ENCODE measurements at places on chromosomes 5 and 9.
A peak's percentile ranks its signal among the peaks of the same experiment; 100 is the strongest.

- no peak for DNase-seq
These were observed 179.0 kb upstream of the CD180 start for GRCh38 chr5:67375606-67376005.

GRCh38 chr9:112112519-112112918 is 62.6 kb downstream of the SUSD1 start:
- DNase-seq = no peak

- no peak for DNase-seq
These were observed 102.1 kb downstream of the TMEM174 start for GRCh38 chr5:73274881-73275663.

- no peak for DNase-seq
These were observed 302.4 kb downstream of the NR3C1 start for GRCh38 chr5:143101121-143101520.

DNA sequence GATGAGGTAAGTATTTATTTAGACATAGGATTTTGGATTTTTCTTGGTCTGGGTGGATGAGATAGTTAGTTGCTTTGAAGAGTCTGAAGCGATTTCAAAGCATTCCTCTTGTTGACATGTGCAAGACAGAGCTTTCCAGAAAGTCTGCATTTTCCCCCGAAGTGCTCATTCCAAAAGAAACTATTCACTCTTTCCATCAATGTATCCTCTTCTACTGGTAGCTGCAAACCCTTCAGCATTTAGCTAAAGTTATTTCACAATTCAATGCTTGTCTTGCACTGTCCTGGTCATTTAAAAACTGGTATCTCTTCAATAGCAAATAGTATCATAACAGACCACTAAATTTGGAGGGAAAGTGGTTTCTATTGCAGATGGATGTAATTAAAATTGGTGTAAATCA is 13.0 kb downstream of the NREP start:
- no peak for DNase-seq

DNA sequence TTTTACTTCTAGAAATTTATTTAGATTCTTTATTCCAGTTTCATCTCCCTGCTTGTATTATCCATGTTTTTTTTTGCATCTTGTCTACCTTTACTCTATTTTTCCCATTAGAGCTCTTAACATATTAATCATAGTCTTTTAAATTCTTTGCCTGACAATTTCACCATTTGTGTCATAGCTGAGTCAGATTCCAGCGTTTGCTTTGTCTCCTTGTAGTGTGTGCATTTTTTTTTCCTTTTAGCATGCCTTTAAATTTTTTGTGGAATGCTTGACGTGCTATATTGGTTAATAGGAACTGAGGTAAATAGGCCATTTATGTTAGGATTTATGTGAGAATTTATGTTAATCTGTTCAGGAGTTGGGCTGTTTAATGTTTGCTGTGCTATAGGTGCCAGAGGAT is 41.8 kb upstream of the NFIL3 start:
- no peak for DNase-seq

GRCh38 chr9:88536023-88536324 is 996 bp downstream of the NXNL2 start:
- no peak for DNase-seq

DNA sequence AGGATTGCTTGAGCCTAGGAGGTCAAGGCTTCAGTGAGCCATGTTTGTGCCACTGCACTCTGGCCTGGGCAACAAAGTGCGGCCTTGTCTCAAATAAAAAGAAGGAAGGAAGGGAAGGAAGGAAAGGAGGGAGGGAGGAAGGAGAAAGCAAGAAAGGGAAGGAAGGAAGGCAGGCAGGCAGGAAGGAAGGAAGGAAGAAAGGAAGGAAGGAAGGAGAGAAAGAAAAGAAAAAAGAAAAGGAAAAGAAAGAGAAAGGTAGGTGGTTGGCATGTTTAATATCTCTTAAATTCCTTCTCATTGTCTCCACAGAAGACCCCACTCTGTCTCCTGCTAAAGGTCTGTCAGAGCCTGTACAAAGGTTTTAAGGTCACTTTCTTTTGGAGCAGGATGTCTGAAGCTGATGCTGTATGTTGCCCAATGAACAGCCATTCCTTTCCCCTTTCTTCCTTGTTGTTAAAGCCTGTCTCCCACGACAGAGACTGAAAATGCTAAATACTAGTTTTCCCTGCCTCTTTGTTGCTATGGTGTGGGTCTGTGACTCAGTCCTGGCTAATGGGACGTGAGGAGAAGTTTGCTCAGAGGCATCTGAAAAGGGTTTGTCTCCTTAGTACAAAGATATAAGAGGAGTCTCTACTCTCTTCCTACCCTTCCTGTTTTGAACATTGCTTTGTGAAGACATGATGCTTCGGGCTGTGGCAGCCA is 213.3 kb downstream of the PCSK1 start:
- no peak for DNase-seq

DNA sequence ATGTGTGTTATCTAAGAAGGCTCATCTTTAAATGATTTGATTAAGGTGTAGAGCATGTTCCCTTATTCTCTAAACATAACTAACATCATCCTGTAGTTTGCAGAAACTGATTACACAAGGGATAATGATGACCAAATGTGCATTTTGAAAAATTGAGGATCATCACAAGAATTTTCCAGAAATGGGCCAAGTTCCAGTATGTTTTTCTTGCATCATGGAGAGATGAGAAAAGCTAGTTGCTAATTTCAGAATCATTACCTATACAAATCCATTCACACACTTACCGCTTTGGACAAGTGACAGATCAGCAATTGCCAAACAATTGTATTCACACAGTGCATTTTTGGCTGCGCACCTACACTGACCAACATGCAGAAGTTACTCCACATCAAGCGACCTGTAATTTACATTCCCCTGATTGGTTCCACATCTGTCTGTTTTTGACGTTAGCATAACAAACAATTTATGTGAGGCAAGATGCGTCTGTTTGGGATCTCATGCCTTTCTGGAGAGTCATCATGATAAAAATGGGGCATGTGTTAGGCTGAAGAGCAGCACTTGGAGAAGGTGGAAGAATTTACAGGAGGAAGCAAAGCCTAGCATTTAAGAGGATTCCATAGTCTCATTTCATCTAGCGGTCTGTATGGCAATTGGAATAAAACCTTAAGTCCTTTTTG is 2.8 kb upstream of the BNC2 start:
- no peak for DNase-seq

DNA sequence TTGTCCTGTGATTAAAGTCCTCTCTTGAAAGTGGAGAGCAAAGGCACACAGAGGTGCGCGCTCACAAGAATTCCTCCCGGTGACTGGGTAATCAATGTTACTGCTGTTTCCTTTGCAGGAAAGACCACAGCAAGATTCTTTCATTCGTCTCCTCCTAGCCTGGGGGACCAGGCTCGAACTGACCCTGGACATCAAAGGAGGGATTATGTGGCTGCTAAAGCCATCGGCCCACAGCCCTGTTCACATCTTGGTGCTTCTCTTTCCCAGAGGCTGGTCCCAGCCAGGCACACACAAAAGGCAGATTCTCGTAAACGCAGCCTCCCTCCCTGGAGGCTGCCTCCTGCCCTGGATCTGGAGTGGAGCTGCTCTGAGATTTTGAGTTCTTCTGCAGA is 230.9 kb downstream of the FANCC start:
- no peak for DNase-seq

DNA sequence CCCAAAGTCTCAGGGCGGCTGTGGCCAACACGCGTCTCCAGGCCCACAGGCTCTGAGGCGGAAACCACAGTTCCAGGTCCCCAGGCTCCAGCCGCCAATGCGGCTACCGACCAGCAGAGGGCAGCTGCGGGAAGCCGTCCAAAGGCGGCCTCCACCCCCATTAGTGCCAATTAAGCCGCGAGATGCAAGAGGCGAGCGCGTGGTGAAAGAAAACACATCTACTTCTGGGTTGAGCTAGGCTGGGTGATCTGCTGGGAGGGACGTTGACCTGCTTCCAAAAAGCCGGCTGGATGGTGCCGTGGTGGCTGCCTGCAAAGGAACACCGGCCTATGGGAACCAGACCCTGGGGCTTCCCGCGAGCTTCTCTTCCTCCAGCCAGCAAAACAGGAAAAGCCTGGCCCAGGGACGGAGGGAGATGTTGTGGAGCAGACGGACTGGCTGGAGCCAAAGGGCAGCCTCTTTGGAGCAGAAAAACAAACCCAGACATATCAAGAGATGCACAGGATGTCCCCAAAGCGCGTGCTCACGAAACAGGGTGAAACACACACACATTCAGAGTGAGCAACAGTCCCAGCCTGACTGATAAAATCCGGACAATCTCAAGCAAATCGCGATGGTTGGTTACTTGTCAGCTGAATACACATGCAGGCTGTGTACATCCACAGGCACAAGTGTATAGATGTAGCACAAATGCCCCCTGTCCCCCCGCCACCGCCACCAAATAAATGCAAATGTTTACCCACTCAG is 187.1 kb upstream of the BRINP1 start:
- peak; percentile 19 for DNase-seq

- no peak for DNase-seq
These were observed 161.2 kb downstream of the RGS3 start for GRCh38 chr9:113624721-113625120.

- DNase-seq = no peak
These were observed 24.4 kb downstream of the ANKRD33B start for GRCh38 chr5:10588109-10588775.

- no peak for DNase-seq
These were observed 296.0 kb downstream of the SPOCK1 start for GRCh38 chr5:137203011-137203632.

DNA sequence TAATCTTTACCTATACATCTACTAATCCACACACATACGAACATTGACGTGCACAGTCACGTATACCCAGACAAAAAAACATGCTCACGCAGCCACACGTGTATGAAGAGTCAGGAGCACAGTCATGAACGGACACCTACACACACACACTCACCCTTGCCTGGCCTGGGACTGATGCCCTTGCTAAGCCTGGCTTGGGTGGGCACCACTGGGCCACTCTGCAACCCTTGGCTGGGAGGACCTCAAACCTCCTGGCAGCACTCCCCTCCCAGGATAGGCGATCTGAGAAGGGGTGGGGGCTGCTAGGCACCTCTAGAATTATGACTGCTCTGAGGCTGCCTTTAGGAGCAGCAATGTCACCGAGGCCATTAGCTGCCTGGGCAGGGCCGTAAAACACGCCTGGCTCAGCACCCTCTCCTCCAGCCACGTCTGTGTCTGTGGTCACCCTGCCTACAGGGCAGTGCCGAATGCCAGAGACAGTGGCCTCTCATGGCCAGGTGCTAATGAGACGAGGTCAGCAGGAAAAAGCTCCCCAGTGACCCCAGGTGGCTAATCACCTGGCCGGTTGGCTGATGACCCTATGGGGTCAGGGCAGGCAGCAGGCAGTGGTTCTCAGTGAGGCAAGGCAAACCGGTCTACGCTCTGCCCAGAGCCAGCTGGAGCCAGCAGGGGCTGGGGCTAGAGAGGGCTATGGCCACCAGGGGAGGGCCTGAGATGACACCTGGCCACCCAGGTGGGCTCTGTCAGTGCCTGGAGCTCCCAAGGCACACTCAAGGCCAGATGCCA is 33.7 kb upstream of the MVB12B start:
- no peak for DNase-seq
